ENCODE measurements at places on chromosomes 1 and 21.
A peak's percentile ranks its signal among the peaks of the same experiment; 100 is the strongest.

- no peaks in the 10 kb centered on the region for H3K4me1 ChIP-seq
- DNase-seq: no peak
- no peak overlapping the region for H3K27ac ChIP-seq
- no peaks in the 10 kb centered on the region for H3K27me3 ChIP-seq
- no peak overlapping the region for H3K4me3 ChIP-seq
- H3K36me3 ChIP-seq: no peaks in the 10 kb centered on the region
These were observed 55.3 kb downstream of the ETS2 start for GRCh38 chr21:38861056-38861455.

- H3K27me3 ChIP-seq: no peaks in the 10 kb centered on the region
- no peak overlapping the region for H3K4me3 ChIP-seq
- H3K4me1 ChIP-seq: no peaks in the 10 kb centered on the region
- DNase-seq: no peak
- H3K27ac ChIP-seq: no peak overlapping the region
These were observed 216.1 kb downstream of the HHIPL2 start for GRCh38 chr1:222331765-222332164.

- no peak overlapping the region for H3K4me3 ChIP-seq
- no peaks in the 10 kb centered on the region for H3K27me3 ChIP-seq
- DNase-seq: no peak
These were observed 6.7 kb downstream of the SPRR2E start for GRCh38 chr1:153087652-153088051.

DNA sequence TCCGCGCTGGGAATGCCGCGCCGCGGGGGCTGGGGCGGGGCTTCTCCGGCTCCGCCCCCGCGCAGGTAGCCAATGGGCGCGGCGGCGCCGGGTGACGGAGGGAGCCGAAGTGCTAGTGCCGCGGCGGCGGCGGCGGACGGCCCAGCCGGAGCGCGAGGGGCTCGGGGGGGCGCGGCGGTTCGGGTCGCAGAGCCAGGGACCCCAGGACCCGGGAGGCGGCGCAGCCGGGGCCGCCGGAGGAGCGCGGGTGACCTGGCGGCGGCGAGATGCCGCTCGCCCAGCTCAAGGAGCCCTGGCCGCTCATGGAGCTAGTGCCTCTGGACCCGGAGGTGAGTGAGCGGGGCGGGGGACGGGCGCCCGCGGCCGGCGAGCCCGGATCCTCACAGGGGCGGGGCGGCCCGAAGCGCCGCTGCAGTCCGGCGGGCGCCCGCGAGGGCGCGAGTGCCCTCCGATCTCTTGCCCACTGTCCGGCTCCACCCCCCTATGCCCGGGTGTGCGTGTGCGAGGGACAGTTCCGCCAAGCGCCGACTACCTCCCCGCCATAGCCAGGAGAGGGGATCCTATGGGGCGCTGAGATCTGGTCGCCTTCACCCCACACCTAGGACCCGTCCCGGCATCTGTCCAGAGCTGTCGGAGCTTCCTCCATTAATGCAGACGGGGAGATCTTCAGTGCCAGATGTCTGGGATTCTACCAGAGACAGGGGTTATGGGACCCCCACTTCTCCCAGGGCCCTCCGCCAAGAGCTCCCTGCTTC is at the start of gene RPS6KA1:
RPS6KA1 (plus strand) TSS at position 107 of the 755 bp plus-strand sequence; CDS start at position 267, 160 bp downstream.
- no peak within 1 kb of the TSS for H3K27ac ChIP-seq
- peak; percentile 65 for DNase-seq
- H3K27me3 ChIP-seq: no peaks in the 10 kb centered on the region
- H3K4me3 ChIP-seq: peak within 1 kb of the TSS; percentile 60
- H3K4me1 ChIP-seq: peaks cover 14% of the 10 kb centered on the region
- no peaks in the 10 kb centered on the region for H3K36me3 ChIP-seq

DNA sequence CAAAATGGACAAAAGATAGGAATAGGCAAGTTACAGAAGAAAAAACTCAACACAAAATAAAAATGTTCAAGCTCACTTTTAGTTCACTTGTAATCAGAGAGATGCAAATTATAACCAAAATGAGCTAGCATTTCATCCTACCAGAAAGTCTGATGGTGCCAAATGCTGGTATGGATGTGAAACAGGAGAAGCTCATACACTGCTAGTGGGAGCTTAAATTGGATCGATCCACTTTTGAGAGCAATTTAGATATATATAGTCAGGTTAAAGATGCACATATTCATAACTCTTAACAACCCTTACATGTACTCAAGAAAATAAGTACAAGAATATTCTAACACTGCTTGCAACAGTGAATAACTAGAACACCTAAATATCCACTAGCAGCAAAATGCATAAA is 18.5 kb upstream of the CAMSAP2 start:
- DNase-seq: no peak
- H3K4me3 ChIP-seq: no peak overlapping the region
- H3K27ac ChIP-seq: no peak overlapping the region

- H3K27ac ChIP-seq: peak overlapping the region; percentile 83
- no peaks in the 10 kb centered on the region for H3K36me3 ChIP-seq
- peak; percentile 72 for DNase-seq
- H3K4me1 ChIP-seq: peaks cover 8% of the 10 kb centered on the region
- no peaks in the 10 kb centered on the region for H3K27me3 ChIP-seq
These were observed 58.2 kb upstream of the SLC45A1 start for GRCh38 chr1:8259498-8260290.

DNA sequence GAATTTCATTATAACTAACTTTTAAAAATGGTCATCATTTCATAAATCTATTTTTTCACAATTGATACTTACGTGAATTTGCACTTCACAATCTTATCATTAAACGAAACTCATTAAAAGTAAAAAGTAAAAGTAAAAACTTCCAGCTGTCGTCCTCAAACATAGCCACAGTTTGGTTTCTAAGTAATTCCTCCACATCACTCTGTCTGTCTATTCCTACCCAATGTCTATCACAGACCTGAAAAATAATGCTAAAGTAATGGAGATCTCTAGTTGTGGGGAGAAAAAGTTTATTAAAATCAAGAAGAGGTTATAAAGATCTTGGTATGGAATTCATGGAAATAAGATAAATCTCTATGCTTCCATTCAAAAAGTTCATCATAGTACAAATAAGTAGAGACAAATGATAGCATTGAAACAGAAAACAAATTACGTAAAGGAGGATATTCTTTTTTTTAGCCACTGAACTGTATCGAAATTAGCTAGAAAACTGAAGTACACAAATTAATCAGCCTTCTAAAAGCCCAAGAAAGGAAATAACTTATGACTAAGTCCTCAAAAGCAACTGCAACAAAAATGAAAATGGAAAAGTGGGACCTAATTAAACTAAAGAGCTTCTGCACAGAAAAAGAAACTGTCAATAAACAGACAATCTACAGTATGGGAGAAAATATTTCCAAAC is 148.6 kb downstream of the TIAM1 start:
- no peak overlapping the region for H3K27ac ChIP-seq
- no peaks in the 10 kb centered on the region for H3K4me1 ChIP-seq
- peaks cover 2% of the 10 kb centered on the region for H3K36me3 ChIP-seq
